ENCODE measurements at places on chromosomes 2 and 18.

- DNase-seq: no peak
Measured at GRCh38 chr2:233867993-233868532, at the start of gene MSL3B. Gene MSL3B (minus strand): TSS chr2:233868386.

GRCh38 chr2:85867556-85868292, 21.1 kb downstream of the ST3GAL5 start:
- DNase-seq: no peak

DNA sequence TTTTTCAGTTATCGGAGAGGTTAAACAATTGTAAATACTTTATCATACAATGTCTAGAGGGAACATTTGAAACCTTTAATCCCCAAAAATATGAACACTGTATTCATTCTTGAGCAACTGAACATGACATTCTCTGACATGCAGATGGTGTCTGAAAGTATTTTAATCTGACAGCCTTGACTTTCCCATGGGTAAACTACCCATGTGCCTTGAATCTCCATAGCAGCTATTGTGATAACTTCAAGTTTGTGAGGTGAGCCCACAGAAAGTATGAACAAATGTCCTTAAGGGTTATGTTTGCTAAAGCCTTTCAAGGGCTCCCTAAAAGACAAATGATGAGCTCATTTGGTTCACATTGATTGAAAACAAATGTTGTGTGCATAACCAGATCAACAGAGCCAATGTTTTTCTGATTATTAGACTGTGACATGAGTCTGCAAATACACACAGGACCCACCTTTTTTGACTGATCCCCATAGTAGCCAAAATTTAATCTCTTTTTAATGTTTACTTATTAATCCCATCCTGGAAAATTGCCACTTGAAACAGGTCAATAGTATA, 1326.0 kb downstream of the LRP1B start:
- DNase-seq: no peak

DNA sequence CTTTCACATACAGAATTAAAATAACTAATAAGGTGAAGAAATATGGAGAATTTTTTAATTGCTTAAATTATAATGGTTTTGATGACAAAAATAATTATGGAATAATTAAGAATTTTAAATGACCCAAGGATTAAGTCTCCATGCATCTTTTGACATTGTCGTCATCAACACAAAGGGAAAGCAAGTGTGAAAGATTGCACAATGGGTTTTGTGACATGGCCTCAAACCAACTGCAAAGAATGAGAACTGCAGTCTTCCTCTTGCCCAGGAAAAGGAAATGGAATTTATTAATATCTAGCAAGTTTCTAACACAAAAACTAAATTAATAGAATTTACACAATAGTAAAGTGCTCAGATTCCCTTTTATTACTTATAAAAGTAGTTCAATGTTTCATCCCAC, 329.1 kb upstream of the PKDCC start:
- DNase-seq: no peak

DNA sequence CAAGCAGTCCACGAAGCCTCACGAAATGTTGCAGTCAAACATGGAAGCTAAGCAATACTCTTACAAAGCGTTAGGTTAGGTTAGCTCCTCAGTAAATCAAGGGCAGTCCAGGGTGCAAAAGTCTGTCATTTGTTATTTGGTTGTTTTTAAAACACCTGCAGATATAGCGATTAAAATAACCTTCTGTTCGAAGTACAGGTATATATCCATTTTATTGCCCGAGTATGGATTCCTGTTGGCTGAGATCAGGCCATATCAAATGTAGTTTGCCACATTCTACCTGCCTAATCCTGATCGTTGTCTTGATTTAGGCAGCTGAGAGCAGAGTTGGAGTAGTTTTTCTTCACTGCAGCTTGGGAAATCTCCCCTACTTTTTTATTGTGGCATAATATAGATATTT, 99.5 kb upstream of the EPB41L3 start:
- no peak for DNase-seq

GRCh38 chr2:195734395-195734794, 77.4 kb downstream of the SLC39A10 start:
- DNase-seq: no peak

GRCh38 chr18:42545825-42546224, 569.7 kb downstream of the RIT2 start:
- no peak for DNase-seq

DNA sequence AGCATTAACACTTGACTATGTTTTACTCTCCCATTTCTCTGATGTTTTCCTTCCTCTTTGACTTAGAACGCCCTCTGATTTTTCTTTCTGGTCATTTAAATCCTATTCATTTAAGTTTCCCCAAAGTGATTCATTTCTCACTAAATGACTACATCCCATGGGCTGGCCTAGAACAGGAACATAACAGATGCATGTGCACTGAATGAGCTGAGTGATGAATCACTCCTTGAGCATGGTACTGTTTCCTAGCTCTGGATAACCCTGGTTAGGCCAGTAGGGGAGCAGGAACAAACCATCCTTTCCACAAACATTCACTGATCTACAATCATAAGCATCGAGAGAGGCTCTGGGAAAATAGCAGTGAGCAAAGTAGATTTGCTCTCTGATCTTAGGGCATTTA, 221.9 kb upstream of the SETBP1 start:
- DNase-seq: no peak

GRCh38 chr2:109446278-109447131, 167.3 kb downstream of the SEPTIN10 start:
- no peak for DNase-seq

GRCh38 chr2:223055836-223056235, 3.8 kb downstream of the KCNE4 start:
- DNase-seq: no peak

GRCh38 chr2:237244976-237245646, 159.4 kb downstream of the COPS8 start:
- no peak for DNase-seq

GRCh38 chr2:239938651-239939486, 86.3 kb downstream of the NDUFA10 start:
- DNase-seq: no peak

DNA sequence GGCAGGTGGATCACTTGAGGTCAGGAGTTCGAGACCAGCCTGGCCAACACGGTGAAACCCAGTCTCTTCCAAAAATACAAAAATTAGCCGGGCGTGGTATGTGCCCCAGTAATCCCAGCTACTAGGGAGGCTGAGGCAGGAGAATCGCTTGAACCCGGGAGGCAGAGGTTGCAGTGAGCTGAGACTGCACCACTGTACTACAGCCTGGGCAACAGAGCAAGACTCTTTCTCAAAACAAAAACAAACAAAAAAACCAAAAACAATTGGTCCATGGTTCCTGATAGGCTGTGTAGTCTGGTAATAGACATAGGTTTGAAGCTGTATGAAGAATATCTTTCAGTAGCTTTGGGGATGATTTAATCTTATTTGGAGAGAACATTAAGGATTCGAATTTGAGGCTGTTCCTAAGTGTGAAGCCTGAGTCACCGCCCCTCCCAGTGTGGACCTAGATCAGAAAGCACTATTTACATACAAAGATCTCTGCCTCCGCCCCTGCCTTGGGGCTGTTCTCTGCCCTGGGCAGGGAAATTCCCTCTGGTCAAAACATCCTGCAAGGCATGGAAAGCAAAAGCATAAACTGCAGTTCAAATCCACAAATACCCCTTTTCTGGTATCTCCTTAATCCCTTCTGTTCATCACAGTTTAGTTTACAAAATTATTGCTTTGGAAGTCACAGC, 52.8 kb upstream of the PMAIP1 start:
- DNase-seq: no peak

DNA sequence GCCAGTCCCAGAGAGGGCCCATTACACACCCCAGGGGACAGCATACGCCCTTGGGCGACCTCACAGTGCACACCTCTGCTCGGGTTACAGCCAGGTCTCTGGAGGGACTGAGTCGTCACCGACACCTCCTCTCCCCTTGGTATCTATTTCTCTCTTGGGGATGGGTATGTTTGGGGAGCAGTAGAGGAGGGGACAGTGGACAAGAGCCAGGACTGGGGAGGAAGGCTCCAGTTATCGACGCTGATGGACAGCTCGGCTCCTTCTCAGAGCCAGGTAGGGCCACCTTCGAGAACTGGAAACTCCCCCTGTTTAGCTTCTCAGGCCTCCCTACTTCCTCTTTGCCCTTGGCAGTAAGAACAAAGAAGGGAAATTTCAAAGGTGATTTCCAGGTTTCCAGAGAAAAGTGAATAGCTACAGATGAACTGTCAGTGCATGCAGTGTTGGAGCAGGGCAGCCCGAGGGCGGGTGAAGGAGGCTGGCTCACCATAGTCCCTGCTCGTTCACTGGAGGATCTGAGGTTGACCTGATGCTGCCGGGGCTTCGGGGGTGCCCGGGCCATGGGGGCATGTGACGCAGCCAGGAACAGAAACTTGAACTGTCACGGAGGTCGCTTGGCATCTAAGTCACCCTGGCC, 4.4 kb upstream of the SEMA4C start:
- DNase-seq: no peak

- no peak for DNase-seq
Measured at GRCh38 chr2:187594801-187595200, 40.6 kb upstream of the TFPI start.

GRCh38 chr2:30336978-30337841, 105.9 kb downstream of the LBH start:
- DNase-seq: no peak

DNA sequence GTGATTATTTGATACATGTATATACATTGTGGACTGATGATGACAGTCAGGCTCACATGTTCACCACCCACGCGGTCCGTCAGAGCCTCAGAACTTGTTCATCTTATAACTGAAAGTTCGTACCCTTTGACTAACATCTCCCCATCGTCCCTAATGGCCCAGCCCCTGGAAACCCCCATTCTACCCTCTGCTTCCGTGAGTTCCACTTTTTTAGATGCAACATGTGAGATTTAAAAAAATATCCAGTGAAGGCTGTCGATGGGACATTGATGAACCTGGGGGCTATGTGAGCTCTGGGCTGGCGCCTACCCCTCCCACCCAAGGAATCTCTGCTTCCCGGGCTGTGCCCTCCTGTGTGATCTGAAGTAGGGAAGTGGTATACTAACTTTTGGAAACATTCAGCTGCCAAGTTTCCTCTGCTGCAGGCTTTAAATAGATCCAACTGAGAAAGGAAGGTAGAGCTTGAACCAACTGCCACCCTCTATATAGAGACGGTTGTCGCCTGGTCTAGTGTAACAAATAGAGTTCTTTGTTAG, 163.8 kb downstream of the FAM210A start:
- DNase-seq: peak; percentile 76

- DNase-seq: no peak
Measured at GRCh38 chr18:47780011-47780725, 150.3 kb downstream of the SMAD2 start.

DNA sequence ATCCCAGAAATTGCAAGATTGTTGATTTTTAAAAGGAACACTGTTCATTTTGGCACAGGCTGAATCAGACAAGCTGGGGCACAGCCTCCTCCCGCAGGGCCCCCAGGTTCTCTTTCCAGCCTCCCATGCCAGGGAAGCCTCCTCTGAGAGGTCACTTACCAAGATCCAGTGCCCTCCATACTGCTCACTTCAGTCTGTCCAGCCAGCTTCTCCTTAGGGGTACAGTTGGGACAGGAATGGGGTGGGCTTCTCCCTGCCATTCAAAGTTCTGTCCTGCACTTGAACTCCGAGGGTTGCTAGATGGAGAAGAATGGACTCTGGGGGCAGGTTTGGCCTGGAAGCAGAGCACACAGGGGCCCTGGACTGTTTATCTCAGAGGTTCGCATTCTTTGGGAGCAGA, 7.5 kb upstream of the CYP26B1 start:
- no peak for DNase-seq

GRCh38 chr2:105324732-105325131, 4.8 kb downstream of the TGFBRAP1 start:
- DNase-seq: no peak

DNA sequence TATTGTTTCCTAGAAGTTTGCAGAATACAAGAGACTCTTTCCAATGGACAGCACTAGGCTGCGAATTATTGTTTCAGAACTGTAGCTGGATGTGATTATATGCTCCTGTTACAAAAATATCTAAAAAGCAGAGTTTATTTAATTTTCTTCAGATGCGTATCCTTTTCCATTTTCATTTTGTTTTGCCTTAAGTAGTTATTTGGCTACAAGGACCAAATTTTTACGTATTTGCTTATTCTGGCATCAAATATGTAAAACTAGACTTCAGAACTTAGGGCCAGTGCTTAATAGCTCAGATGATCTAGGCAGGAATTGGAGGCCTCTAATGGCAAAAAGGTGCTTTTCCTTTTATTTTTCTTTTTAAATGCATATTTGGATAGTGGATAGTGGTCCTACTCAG, 18.7 kb downstream of the MEP1B start:
- DNase-seq: no peak

DNA sequence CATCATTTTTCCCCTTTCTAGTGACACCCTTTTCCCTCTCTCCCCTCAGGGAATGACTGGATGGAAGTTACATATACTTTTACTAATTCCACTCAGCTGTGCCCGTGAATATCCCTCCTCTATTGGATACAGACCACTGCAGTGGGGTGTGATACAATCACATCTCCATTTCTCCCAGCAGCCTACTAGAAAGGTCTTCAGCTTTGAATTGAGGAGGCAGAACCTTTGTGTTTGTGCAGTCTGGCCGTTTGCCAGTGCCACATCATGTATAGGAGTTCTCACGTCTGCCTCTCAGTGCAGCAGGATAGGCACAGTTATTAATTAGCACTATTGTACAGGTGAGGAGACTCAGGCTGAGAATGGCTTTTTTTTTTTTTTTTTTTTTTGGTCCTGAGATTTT, 16.4 kb downstream of the TNFRSF11A start:
- DNase-seq: no peak

GRCh38 chr18:11271954-11272353, 122.6 kb upstream of the PIEZO2 start:
- no peak for DNase-seq

- DNase-seq: no peak
Measured at GRCh38 chr2:156046900-156047299, 285.6 kb downstream of the NR4A2 start.

- no peak for DNase-seq
Measured at GRCh38 chr2:45595721-45596435, 15.2 kb downstream of the SRBD1 start.

GRCh38 chr2:107383691-107384090, 443.0 kb upstream of the RGPD4 start:
- no peak for DNase-seq

DNA sequence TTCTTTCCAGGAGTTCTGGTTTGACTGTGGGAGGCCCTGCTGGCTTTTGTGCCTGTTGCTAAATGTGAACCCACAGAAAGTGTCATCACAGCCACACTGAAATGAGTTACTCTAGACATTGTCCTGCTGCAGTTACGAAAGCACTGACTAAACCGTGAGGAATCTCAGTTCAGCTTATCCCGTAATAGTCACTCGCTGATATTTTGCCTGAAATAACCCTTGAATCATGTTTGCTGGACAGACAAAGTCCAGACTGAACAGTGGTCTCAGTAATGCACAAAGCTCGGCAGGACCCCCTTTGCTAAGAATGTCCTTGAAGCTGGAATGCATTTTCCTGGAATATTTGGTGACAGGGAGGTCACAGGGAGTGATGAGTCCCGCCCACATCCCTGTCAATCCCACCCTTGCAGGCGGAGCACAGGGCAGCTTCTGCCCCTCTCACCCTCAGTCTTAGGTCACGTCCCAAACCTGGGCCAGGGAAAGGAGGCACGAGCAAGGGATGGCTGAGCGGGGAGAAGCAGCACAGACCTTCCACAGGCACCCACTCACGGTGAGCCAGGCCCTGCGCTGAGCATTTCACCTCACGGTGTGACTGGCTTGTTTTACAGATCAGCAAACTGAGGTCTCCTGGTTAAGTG, 53.4 kb downstream of the ADI1 start:
- no peak for DNase-seq

Measured in stimulated activated CD8-positive, alpha-beta memory T cell treated with anti-CD3 and anti-CD28 coated beads, Interleukin-7, amount 100 ng/mL, for 4 hours (primary cell).